ENCODE measurements at places on chromosomes 5 and 9. TPM values are rescaled to one million over a fixed set of nuclear protein-coding genes. Genes with fewer than 3 reads are reported as not detected.

The ZNF484 gene
- polyA plus RNA-seq, result 0.96 TPM

The MUSK gene
- not detected for polyA plus RNA-seq

The SLC36A2 gene
- not detected for polyA plus RNA-seq

DNA sequence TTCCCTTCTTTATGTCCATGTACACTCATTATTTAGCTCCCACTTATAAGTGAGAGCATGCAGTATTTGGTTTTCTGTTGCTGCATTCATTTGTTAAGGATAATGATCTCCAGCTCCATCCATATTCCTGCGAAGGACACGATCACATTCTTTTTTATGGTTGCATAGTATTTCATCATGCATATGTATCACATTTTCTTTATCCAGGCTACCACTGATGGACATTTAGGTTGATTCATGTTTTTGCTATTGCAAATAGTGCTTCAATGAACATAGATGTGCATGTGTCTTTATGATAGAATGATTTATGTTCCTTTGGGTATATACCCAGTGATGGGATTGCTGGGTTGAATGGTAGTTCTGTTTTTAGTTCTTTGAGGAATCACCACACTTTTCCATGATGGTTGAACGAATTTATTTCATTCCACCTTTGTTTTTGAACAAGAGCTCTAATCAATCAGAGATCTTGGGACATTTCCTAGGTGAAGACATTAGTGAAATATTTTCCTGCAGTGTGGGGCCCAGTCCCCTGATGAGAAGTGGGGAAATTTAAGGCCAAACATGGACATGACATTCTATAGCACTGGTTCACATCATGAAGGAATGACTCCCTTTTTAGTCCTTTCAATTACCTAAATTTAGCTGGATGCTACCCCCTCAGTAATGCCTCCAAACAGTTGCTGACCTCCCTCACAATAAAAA lies 7.1 kb upstream of the TEX48 start:
- DNase-seq, result no peak

DNA sequence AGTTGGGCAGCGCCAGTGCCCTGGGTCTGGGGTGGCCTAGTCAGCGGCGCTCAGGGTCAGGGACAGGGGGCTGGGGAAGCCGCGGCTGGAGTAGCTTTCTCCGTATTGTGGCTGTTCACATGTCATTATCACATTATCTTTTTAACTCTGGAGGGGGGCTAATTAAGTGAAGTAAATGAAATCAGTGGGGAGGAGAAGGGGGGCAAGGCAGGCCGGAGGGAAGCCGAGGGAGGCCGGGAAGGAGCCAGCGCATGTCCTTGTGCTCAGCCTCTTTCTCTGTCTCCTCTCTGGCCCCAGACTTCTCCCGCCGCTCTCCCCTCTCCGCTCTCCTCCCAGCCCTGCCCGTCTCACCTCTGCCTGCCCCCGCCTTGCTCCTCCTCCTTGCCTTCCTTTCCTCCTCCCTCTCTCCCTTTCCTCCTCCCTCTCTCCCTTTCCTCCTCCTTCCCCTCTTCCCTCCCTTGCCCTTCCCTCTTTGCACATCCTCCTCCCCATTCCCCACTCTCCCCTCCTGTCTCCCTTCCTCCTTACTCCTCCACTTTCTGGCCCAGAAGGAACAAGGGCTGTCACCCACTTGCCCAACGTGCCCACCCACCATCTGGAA lies 38.7 kb downstream of the ASS1 start:
- no peak for DNase-seq

GRCh38 chr5:171845040-171845630 lies 59.5 kb downstream of the SMIM23 start:
- no peak for DNase-seq

DNA sequence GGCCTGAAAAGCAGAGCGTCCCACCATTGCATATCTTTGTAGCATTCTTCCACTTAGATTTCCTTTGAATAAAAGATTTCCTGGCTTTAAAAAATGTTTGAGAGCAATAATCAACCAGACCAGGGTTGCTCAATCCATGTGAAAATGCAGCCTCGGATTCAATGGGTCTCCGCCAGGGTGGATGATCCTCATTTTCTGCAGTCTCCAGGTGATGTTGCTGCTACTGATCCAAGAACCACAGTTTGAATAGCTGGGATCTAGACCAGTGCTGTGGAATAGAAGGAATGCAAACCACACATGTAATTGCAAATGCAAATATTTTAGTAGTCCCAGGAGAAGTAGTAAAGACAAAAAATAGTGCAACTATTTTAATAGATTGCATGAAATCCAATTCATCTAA lies 317.6 kb downstream of the IRX1 start:
- DNase-seq, result no peak

All from HepG2 (cell line).